ENCODE measurements at places on chromosomes 4 and X.

- DNase-seq = no peak
These were observed 115.9 kb downstream of the GLRA3 start for GRCh38 chr4:174713181-174713580.

DNA sequence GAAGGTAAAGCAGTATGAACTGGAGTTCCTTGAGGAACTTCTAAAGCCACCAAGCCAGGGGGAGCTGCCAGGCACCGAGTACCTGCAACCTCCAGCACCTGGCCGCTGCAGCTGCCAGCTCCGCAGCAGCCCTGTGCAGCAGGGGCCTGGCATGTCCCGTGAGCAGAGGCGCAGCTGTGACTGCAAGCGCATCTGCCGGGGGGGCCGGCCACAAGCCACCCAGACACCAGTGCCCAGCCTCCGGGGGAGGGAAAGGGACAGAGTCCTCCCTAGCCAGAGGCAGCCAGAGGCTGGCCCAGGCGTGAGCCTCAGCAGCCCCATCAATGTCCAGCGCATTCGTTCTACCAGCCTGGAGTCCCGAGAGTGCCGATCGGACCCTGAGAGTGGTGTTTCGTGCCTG lies 26.6 kb upstream of the PRPS1 start:
- DNase-seq = no peak

GRCh38 chrX:51332188-51332942 lies at the start of gene NUDT10:
NUDT10 (plus strand) TSS chrX:51332822; CDS start chrX:51332966, 144 bp downstream.
- peak; percentile 40 for DNase-seq

DNA sequence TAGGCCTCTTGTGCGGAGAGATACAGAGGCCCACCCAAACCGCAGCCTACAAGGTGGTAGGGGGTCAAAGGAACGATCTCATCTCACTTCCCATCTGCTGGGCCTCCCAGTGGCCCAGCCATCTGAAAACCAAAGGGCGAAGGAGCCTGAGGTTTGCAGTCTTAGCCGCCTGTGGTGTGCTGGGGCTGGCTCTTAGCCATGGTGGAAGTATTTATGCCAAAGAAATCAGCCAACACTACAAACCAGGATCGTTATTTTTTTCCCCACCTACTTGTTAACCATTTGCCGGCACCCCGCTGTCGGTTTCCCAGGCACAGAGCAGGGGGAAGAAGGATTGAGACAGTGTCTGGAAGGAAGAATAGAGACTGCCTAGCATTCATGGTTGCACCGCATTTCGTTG lies 30.9 kb upstream of the CDKL5 start:
- DNase-seq = no peak

DNA sequence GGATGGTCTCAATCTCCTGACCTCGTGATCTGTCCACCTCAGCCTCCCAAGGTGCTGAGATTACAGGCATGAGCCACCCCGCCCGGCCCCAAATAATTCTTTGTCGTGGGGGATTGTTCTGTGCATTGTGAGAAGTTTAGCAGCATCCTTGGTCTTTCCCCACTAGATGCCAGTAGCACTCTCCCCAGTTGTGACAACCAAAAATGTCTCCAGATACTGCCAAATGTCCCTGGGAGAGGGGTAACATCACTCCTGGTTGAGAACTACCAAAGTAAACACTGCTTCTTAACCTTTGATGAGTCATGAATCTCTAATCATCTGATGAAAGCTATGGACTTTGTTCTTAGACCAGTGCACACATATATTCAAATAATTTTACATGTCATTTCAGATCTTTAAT lies 90.7 kb upstream of the BRS3 start:
- DNase-seq = no peak

DNA sequence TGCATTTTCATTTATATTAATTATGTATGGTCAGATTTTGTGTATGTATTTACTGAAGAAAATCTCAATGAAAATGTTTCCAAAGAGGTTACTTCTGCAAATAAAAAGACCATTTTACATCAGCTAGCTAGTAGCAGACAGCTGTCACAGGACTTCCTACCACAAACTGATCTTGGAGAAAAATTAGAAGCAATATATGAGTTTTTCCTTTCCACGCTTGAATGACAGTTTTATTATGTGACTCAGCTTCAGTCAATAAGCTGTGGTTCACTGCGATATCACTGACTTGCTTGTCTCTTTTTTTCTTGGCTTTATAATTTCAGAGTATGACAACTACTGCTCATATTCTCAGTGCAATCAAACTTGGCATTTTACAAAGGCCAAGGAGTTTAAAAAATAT lies 787.4 kb upstream of the GALNTL6 start:
- no peak for DNase-seq

DNA sequence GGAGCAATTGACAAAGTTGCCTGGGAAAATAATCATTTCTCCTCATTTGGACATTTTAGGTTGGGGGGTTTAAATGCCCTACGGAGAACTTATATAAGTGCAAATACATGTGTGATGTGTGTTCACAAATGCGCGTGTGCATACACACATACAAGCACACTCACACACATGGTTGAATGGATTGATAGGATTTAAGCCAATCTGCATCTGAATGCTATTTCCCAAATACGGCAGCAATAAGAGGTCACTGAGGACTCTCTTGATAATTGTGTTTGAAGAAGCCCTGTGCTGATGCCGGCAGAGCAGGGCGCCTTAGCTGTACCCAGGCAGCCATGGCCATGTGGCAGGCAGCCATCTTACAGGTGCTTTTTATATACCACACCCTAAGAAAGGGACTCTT lies 165.3 kb upstream of the LEF1 start:
- DNase-seq = no peak

DNA sequence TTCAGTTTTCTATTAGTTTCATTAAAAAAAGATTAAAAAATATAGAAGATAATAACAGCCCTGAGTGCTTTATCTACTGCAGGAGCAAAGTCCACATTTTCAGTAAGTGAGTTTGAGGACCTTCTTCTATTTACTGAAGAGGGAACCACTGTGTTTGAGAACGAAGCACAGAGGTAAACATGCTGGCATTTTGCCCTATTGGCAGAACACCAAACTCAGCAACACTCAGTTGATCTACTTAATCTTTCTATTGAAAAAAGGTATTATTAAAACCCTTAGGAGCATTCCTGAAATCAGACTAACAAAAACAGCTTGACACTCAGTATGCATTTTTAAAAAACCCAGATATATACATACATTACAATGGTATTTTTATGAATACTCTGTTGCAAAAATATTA lies 1496.7 kb downstream of the TECRL start:
- no peak for DNase-seq

GRCh38 chr4:163988865-163989264 lies 494.4 kb downstream of the TMA16 start:
- no peak for DNase-seq

GRCh38 chr4:4726051-4726450 lies 133.4 kb upstream of the MSX1 start:
- DNase-seq = no peak

DNA sequence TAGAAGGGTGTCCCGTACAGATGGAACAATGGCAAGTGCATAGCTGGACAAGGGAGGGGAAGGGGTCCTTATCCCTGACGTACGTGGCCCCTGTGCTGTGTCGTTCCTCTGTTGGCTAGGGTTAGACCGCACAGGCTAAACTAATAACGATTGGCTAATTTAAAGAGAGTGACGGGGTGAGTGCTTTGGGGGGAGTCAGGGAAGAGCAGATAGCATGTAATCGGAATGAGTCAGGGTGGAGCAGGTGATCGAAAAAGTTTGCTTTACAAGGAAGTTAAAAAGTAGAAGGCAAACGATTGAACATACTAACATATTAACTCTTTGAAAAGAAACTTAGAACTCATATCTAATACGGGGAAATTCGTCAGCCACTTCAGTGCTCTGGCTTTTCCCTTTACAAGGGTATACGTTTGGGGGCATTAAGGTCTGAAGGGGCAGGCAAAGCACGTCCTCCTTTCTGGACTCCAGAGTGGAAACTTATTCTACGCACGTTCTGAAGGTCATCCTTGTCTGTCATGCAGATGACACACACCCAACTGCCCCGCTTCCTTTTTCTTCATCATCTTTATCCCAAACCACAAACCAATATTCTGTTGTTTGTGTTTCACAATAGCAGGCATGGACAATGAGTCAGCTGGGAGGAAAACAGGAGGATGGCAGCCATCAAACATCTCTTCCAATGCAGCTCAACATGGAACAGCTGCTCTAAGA lies 10.2 kb upstream of the CRLF2 start:
- no peak for DNase-seq

- DNase-seq = no peak
These were observed 11.2 kb downstream of the IRAK1 start for GRCh38 chrX:154008521-154008920.

- DNase-seq = no peak
These were observed 102.7 kb downstream of the TAB3 start for GRCh38 chrX:30786374-30786773.

DNA sequence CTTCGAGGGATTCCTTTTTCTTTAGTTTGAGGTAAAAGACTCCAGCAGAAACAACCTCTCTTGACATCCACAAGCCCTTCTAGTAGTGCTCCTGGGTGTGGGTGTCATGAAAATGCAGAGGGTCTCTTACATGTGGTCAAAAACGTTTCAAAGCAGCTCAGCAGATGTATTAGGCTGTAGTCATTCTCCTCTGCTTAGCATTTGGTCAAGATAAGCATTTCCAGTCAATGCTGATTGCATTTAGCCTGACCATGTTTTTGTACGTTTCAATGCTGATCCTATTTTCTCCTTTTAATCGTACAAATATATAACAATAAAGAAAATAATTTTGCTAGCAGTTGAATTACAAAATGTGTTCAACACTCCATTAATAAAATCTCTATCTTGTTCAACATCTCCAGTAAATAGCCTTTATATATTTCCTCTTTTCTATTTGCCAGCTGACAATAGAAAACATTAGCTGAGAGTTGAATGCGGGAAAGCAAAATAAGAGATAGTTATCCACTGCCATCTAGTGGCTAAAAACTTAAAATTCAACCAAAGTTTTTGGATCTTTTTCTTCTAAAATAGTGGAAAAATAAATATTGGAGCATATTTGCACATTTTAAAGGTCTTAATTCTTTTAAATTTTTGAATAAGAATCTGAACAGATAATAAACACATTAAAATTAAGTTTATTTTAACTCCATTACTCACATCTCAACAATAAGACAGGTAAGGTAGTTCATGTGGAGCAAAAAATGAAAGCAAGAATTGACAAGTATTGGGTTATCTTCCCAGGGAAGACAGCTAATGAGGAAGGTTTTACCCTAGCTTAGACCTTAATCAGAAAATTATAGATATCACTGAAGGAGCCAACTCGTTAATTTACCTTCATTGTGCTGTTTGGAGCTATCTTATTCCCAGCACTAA lies 15.2 kb upstream of the PACRGL start:
- no peak for DNase-seq

DNA sequence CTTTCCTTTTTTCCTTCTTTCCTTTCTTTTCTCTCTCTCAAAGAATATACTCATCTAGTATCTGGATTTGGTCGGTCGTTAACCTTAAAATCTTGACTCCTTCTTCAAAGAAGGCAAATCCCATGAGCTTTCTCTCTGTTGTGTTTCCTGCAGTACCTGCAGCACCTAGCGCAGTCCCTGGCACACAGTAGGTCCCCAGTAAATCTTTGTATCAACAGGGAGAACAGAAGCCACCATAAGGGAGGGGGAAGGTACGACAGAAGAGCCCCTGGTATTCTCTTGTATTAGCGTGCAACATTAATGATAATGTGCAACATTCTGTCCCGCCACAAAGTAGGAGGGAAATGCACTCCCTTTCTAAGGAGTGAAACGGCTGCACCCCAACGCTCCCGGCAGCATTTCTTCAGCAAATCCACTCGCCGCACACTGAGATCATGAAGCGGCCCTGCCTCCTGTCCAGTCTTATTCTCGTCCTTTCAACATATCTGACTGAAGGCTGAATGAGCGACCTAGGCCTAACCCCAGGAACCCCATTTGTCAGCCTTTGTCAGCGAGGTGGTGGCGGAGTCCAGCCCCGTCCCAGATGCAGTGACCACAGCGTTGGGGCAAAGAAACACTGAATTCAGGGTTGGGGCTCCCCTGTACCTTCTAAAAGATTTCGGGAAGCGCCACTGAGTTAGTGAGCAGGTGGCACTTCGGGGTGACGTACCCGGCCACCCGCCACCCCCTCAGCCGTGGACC lies 133.7 kb downstream of the AMELX start:
- no peak for DNase-seq

DNA sequence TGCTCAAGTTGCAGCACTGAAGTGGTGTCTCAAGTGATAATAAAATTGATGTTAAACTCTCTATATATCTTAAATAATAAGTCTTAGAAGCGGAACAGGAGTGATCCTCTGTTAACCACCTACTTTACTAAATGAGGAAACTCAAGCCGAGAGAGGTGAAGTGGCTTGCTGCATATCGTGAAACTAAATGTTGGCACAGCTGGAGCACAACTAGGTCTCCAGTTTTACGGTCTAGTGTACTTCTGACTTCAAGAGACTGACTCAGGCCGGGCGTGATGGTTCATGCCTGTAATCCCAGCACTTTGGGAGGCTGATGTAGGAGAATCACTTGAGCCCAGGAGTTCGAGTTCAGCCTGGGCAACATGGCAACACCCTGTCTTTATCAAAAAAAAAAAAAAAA lies 35.5 kb upstream of the PLS3 start:
- no peak for DNase-seq

- DNase-seq = no peak
These were observed 210.8 kb upstream of the IRS4 start for GRCh38 chrX:108947205-108947604.

DNA sequence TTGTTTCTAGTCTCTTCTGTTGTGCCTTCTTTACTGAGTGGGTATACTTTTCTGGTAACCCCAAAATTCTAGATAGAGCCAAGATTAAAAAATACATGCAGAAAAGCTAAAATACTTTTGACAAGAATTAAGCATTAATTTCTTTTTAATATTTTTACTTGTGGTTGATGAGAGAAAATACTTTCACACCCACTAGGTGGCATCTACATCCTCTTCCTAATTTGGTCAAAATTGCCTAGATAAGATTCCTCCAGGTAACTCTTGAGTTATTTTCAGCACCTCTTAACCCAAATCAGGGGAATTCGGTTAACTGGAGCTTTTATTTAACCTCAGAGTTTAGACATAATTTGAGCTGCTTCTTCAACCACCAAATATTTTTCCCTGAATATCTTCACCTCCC lies 28.4 kb upstream of the COX7B2 start:
- no peak for DNase-seq

DNA sequence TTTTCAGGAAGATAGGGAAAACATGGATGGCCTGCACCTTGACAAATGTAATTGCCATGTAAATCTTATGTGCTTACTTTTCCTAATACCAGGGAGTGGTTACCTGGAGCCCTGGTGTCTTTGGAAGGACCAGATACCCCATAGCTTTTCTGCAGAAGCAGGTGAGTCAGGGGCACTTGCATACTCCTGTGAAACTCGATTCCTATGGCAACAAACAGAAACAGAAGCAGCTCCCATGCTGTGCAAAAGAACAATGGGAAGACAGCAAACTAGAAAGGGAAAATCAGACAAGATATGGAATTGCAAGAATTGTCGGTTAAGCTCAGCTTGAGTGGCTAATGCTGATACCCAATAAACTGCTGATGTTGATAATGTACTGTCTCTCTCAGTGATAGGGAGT lies 117.4 kb upstream of the AFF2 start:
- no peak for DNase-seq
